ENCODE measurements at places on chromosomes 13 and 19.
A peak's percentile ranks its signal among the peaks of the same experiment; 100 is the strongest.

GRCh38 chr19:48836089-48837017 lies at the start of gene HSD17B14:
HSD17B14 (minus strand) TSS chr19:48836491; CDS start chr19:48836411, 80 bp downstream.
- DNase-seq, result peak; percentile 58

DNA sequence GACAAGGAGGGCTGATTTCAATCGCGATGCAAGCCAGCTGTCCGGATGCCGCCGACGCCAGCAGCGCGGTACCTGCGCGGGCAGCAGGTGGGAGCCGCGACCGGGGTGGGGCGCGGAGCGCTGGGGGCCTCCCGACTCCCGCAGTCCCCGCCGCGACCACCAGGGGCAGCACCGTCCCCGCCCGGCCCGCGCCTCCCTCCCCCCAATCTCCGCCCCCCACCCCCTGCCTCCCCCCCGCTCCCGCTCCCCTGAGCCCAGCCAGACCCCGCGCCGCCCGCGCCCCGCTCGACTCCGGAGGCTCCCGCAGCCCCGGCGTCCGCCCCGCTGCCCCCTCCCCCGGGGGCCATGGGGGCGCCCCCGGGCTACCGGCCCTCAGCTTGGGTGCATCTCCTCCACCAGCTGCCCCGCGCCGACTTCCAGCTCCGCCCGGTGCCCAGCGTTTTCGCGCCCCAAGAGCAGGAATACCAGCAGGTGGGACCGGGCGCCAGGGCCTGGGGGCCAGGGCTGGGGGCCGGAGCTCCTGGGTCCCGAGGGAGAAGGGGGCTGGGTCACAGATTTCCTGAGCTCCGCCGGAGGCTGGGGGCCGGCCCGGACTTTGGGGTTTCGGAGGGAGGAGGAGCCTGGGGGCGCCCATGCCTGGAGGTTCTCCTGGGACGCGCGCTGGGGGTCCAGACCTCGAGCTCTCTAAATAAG lies at the start of gene TTYH1:
TTYH1 (plus strand) TSS at position 257 of the 693 bp plus-strand sequence; CDS start at position 346, 89 bp downstream.
- peak; percentile 89 for DNase-seq

- no peak for DNase-seq
Measured at GRCh38 chr13:40190641-40191100, 475.8 kb downstream of the FOXO1 start.

DNA sequence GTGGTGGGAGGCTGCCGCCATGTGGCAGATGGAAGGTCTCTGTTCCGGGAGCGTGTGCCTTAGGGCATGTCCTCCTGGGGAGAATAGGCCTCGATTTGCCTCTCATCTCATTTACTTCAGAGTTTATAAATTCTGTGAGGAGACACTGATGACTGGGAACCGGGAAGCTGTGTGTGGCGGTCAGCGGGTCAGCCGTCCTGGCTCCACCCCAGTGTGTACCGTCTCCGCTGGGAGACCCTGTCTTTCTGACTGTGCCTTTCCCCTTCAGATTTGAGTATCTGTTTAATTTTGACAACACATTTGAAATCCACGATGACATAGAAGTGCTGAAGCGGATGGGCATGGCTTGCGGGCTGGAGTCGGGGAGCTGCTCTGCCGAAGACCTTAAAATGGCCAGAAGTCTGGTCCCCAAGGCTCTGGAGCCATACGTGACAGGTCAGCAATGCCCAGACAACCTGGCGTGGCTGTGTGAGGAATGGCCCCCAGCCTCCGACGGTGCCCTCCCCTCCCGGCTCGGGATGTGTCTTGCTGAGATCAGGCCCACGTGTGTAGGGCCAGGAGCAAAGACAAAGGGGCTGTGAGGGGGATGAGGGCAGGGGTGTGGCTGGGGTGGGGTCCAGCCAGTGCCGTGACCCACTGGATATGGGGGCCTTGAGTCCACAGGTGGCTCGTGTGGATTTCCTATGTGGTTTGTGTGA lies 21.6 kb downstream of the ATP4B start:
- DNase-seq, result peak; percentile 15

Measured in D341Med (cell line).